ENCODE measurements at places on chromosomes 12 and 14.

DNA sequence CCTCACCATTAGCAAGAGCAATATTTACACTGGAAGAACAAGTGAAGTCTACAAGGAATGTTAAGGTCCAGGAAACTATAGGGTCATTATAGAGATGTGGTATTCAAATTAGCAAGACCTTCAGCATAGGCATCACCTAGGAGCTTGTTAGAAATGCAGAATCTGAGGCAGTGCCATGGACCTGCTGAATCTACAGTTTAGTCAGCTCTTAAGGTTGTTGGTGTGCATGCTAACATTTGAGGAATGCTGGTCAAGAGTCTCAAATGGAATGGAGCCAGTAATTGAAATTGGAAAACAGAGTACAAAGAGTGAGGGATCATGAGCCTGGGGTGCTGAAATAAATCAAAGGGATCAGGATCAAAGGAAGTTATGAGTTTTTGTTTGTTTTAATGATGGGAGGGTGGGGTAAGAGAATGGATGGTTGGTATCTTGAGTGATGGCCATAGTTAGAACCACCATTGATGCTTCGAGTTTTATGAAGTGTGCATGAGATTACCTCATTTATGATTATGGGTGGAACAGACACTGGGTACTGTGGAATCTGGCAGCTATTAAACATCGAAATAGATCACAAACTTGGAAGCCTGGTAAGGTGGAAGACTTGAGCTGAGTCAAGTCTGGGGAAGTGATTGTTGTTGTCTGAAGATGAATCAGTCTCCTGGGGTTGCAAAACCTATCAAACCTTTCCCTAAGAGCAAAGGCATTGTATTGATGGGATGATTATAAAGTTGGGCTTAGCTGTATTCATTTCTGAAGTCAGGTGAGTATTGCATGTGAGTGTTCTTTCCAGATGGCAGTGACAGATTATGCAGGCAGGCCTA, 323.3 kb upstream of the E2F7 start:
- no peak for DNase-seq

DNA sequence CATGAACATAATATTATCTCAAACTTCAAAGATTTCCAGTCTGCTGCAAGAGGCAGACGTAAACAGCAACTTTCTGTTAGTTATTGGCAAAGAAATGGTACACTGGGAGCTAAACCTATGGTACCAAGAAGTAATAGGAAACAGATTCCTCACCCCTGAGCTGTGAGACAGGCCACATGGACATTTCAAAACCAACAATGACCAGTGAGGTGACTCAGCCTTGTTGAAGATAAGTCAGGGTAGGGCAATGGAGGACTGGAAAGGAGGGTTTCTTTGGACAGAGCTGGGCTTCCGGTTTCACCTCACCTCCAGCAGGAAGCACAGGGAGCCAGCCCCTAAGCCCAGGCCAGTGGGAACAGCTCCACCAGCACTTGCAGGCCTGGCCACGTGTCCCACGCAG, 1320.5 kb downstream of the AACS start:
- no peak for DNase-seq

GRCh38 chr12:29228474-29229157, 79.5 kb downstream of the FAR2 start:
- no peak for DNase-seq

DNA sequence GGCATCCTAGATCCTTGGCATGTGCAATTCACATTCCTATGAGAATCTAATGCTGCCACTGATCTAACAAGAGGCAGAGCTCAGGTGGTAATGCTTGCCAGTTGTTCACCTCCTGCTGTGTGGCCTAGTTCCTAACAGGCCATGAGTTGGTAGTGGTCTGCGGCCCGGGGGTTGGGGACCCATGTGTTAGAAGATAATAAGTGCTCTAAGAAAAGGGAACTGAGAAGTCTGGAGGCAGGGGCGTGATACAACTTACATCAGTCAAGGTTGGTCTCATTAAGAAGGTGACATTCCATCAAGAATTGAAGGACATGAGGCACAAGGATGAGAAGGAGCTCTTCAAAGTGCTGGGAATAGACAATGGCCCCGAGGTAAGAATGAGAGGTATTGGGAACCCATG, 49.3 kb downstream of the OVCH1 start:
- DNase-seq = no peak

DNA sequence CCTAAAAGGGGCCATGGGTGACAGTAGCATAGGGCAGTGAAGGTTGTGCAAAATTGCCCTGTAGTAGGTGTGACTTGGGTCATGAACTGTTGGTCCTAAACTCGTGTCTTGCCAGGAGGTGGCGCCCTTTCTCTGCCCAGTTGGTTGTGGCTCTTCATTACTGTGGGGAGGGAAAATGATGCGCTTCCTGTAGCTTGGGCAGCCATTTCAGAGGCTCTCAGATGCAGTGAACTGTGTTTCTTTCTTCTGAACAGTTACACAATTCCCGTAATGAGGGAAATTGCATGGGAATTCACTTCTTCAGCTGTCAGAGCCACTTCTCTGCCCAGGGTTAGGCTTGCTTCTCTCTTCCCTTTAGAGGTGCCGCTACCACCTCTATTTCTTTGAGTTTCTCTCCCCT, 148.1 kb upstream of the NRXN3 start:
- peak; percentile 29 for DNase-seq

GRCh38 chr14:76948976-76949375, 79.5 kb downstream of the IRF2BPL start:
- no peak for DNase-seq

DNA sequence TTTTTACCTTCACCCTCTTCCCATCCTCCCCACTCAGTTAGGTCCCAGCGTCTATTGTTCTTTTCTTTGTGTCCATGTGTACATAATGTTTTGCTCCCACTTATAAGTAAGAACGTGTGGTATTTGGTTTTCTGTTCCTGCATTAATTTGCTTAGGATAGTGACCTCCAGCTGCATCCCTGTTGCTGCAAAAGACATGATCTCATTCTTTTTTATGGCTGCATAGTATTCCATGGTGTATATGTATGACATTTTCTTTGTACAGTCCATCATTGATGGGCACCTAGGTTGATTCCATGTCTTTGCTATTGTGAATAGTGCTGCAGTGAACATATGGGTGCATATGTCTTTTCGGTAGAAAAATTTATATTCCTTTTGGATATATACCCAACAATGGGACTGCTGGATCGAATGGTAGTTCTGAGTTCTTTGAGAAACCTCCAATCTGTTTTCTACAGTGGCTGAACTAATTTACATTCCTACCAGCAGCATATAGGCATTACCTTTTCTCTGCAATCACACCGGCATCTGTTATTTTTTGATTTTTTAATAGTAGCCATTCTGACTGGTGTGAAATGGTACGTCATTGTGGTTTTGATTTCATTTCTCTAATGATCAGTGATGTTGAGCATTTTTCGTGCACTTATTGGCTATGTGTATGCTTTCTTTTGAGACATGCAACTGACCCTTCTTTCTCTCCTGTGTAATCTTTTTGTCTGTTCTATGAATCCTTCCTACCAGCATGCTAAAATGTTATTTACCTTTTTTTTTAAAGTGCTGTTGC, 279.7 kb upstream of the AMIGO2 start:
- no peak for DNase-seq

- DNase-seq = no peak
Observed at GRCh38 chr12:93676408-93677194, 574 bp upstream of the CRADD start.

DNA sequence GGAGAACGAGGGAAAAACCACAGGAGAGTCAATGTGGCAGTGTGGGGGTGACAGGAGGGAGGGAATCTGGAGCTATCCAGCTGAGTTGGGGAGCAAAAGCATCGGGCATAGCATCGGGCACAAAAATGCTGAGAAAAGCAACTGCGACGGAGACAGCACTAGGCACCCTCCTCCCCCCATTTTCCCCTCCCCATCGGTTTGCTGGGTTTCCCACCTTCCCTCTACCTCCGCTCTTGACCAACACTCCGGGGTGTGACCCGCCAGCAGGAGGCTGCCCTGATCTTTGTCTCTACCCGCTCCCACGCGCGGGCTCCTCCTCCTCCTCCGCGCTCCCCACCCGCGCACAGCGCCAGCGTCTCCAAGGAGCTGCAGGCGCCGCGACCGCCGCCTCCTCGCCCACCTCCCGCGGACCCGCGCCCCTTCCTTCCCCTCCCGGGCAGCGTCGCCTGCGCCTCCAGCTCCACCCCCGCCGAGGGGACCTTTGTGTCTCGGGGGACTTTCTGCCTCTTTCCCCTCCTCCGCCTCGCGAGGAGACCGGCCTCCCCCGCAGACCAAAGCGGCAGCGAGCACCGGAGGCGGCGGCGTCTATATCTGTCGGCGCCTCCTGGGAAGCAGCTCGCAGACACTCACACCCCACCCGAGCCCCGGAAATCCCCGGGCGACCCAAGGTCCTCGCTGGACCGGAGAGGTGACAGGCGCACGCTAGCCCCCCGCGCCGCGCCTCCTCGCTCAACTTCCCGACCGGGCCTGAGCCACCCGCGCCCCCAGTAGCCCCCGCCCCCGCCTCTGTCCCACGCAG, 920 bp downstream of the CDK17 start:
- DNase-seq = peak; percentile 74
